CD4-positive, alpha-beta T cell treated with Interferon gamma for 1 hour (primary cell): ENCODE measurements at places on chromosomes 7 and 10.

DNA sequence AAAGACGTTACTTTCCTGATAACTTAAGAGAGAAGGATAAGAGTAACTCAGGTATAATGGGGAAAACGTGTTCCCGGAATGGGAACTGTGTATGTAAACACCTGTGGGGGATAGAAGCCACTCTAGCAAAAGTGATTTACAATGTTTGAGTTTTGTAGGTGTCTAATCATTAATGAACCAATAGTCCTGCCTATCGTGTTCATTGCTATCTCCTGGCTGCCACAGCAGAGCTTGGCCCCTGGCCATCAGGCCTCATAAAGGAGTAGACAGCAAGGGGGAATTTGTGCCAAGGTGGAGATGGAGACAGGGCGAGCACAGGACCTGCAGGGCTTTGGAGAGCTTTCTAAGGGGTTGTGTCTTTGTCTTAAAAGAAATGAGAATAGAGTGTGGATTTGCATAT, 102.1 kb downstream of the GAD2 start:
- DNase-seq: no peak

DNA sequence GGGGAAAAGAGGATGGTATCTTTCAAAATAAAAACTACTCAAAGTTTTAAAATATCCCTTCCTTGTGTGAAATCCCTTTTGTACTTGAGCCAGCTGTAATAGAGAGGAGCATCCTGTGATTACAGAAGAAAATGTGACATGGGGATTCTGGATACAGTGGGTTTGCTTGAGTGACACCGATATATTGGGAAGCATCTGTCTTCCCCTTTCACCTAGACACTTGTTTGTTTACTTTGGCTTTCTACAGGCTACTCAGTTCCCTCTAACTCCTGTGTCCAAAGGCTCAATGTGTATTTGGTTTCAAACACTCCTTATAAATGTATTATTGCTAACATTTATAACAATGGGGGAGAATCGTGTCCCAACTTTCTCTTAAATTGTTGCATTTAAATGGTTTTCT, 24.4 kb downstream of the CPED1 start:
- no peak for DNase-seq

DNA sequence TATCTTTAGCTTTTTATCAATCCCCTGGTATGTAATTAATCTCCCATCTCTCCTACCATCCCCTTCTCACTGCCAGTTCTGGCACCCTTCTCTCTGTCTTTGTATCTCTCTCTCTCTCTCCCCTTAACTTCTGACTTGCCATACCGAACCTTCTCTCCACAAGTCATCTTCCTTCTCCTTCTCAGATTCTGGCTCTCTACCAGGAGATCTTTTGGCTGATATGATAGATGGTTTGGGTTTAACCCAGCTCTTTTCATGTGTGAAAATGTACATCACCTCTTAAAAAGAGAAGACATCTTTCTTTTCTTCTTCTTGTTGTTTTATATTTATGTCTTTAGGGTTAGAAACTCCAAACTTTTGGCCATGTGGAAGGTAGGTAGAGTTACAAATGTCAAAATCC, 196.7 kb downstream of the HGF start:
- DNase-seq: no peak

- no peak for DNase-seq
These were observed 135.7 kb downstream of the MAGI2 start for GRCh38 chr7:79317728-79318127.

DNA sequence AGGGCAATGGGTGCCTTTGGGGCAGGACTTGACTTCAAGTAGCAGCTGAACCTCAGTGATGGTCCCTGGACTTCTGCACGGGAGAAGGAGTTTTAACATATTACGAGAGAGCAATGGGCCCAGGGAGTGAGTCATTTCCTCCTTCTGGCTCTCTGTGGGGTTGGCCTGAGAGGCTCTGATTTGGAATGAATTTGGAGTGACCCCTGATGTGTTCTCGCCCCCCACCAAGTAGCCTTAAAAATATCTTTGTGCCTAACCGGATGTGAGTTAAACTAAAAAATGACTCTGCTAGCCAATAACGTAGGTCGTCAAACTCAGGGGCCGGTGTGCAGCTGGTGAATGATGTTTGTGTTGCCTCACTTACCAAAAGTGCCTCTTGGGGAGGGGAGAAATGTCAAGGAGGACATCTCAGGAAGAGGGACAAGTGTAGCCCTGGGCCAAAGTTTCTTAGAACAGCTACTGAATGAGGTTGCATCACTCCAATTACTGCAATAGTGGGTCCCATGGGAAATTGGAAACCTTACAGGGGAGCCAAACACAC, 656.6 kb downstream of the INHBA start:
- no peak for DNase-seq

DNA sequence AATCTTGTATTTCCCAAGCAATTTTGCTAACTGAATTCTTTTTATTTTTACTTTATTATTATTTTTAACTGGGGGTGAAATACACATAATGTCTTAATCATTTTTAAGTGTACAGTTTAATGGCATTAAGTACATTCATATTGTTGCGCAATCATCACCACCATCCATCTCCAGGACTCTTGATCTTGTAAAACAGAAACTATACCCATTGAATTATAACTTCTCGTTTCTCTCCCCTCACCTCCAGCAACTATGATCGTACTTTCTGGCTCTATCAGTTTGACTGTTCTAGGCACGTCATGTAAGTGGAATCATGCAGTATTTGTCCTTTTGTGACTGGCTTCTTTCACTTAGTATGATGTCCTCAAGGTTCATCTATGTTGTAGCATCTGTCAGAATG, 108.8 kb downstream of the ARL5B start:
- no peak for DNase-seq
